ENCODE measurements at places on chromosomes 1 and 21.

DNA sequence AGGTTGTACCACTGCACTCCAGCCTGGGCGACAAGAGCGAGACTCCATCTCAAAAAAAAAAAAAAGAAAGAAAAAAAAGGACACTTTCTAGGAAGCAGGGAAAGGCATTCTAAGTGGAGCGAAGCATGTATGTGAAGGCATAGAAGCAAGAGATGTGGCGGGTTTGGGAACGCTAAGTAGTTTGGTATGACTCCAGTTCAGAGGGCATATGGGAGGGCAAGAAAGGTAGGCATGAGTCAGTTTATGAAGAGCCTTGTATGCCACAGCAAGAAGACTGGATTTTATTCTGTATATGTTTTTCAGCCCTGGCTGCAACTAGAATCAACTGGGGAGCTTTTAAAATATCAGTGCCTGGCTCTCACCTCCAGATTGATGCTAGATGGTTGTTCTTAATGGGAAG, 4.4 kb upstream of the ELOVL1 start:
- no peak overlapping the region for H3K4me3 ChIP-seq
- H3K36me3 ChIP-seq: no peaks in the 10 kb centered on the region
- peak overlapping the region; percentile 58 for H3K27ac ChIP-seq
- no peaks in the 10 kb centered on the region for H3K27me3 ChIP-seq

DNA sequence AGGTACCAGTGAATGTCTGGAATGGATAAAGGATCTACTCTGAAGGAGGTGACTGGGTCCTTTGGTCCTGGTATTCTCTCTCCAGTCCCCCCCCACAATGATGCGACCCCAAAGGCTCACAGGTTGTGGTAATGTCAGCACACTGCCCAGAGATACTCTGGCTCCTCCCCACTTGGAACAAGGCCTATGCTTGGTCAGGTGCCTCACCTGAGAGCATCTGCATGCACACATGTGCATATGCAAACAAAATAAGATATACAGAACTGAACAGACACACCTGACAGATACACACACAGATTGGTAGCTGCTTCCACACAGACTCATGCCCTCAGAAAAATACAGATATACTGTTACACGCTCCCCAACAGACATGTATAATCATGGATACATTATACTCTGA, 33.5 kb downstream of the DMAP1 start:
- H3K4me1 ChIP-seq: peaks cover 24% of the 10 kb centered on the region
- H3K27ac ChIP-seq: no peak overlapping the region
- no peaks in the 10 kb centered on the region for H3K27me3 ChIP-seq
- H3K4me3 ChIP-seq: no peak overlapping the region
- DNase-seq: no peak

DNA sequence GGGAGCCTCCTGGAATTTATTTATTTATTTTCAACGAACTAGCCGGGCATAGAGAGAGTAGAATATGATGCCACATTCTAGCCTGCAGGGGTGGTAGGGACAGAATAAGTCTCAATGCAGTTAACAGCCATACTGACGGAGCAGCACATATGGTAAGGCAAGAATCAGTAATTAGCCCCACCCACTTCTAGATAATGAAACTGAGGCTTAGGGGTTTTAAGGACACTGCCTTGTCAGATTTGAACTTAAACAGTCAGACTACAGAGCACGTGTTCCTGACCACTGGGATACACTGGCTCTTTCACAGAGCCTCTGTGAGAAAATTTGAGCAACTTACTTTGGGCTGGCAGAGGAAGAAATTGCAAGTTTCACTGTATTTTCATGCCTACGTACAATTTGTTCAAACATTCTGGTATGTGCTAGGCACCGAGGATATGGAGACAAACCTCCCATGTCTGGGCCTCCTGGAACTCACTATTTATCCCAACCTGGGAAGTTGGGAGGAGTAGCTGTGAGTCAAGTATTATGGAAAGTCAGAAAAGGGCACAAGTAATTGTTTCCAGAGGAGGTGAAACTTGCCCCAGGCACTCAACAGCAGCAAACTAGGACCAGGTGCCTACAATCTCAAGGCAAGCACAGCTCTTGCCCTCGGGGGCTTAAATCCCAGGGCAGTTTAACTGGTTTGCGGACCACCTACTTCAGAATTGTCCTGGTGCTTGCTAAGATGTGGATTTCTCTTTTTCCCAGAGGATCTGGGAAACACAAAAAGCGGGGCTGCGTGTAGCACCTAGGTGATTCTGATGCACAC, 1.6 kb upstream of the CLIC4 start:
- H3K4me1 ChIP-seq: peaks cover 60% of the 10 kb centered on the region
- H3K4me3 ChIP-seq: no peak overlapping the region
- peak overlapping the region; percentile 98 for H3K27ac ChIP-seq
- H3K36me3 ChIP-seq: no peaks in the 10 kb centered on the region

DNA sequence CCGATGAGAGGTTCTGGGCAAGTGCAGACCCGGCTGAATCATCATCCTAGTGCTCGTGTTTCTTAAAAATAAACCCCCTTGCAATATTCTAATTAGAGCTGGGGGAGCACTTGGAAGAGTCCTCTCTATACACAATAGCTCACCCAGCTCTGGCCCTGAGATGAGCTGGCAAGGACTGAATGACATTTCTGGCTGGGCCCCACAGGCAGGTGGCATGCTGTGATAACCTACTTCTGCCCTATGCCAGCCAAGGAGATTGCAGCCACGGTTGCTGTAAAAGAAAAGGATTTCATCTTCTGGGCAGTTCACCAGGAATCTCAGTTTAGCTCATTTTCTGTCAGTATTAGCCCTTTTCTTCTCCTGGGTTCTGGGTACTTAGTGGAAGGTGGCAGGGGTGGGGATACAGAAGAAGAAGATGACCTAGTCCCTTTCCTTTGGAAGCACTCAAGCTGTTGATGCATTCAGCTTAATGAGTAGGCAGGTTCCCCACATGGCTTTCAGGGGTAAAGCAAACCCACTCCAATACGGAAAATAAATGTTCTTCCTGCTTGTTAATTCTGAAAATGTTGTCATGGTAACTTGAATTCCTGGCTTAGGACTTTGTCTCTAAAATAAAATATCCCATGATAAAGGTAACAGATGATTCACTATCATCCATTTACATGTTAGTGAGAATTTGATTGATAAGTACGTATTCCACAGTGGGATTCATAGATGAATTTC, 32.2 kb downstream of the VASH2 start:
- H3K27ac ChIP-seq: no peak overlapping the region
- H3K4me1 ChIP-seq: peaks cover 36% of the 10 kb centered on the region
- no peak overlapping the region for H3K4me3 ChIP-seq
- no peak for DNase-seq

GRCh38 chr1:190416239-190416638, 61.4 kb downstream of the BRINP3 start:
- no peak overlapping the region for H3K27ac ChIP-seq
- no peak for DNase-seq
- H3K27me3 ChIP-seq: no peaks in the 10 kb centered on the region
- no peak overlapping the region for H3K4me3 ChIP-seq

DNA sequence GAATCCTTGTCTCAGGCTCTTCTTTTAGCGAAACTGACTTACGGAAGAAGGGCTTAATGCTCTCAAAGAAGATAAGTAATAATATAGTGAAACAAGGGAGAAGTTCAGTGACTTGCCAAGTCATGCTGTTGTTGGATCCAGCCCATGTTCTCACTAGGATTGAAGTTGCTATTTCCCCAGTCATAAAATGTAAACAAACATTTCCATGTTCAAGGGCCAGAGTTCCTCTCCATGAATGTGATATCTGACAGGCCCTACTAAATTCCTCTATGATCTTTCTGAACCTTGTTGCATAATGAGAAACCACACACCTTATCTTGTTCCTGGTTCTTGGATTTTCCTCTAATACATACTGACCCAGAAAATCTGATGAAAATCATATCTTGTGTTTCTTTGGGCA, 876.5 kb upstream of the B3GALT2 start:
- H3K27me3 ChIP-seq: no peaks in the 10 kb centered on the region
- H3K36me3 ChIP-seq: no peaks in the 10 kb centered on the region
- no peak for DNase-seq

DNA sequence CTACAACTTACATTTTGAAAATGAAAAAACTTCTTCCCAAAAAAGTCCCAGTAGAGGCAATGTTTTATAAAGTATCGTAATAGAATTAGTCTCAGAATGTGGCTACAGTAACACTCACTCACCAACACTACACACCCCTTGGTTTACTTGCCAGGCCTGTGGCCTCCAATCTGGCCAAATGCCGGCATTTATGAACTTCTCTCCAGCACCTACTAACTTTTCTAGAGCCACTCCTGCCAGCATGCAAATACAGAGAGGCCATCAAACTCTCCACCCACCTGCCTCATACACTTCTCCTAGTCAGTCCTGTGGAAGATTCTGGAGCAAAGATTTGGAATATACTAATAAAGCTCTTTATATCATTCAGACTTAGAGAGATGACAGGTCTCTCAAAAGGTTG, 32.3 kb downstream of the STPG1 start:
- no peak for DNase-seq
- peaks cover 13% of the 10 kb centered on the region for H3K4me1 ChIP-seq
- no peak overlapping the region for H3K4me3 ChIP-seq

- H3K36me3 ChIP-seq: no peaks in the 10 kb centered on the region
- no peaks in the 10 kb centered on the region for H3K4me1 ChIP-seq
- no peak for DNase-seq
These were observed 19.8 kb downstream of the SERINC2 start for GRCh38 chr1:31432592-31433395.

DNA sequence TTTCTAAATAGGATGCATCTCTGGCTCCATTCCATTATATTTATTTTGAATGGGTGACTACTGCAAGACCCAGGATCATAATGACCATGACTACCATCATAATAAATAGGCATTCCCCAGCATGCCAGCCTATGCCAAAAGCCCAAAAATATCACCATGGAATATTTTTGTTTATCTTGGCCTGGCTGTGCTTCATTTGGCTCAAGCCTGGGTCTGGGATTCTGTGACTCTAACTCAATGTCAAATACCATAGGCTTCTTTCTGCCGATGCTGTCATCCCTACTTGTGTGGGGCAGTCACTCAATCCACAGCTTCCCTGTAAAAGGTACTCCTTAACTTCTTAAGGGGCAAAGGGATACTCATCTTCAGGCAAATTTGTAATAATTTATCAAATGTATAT, 66.6 kb downstream of the DIRAS3 start:
- H3K27me3 ChIP-seq: no peaks in the 10 kb centered on the region
- no peak overlapping the region for H3K4me3 ChIP-seq
- no peak for DNase-seq
- peak overlapping the region; percentile 54 for H3K27ac ChIP-seq
- H3K36me3 ChIP-seq: no peaks in the 10 kb centered on the region

GRCh38 chr1:27864264-27864895, 8.0 kb upstream of the THEMIS2 start:
- DNase-seq: peak; percentile 21
- H3K4me1 ChIP-seq: peaks cover 12% of the 10 kb centered on the region
- H3K4me3 ChIP-seq: no peak overlapping the region
- H3K27me3 ChIP-seq: no peaks in the 10 kb centered on the region
- no peaks in the 10 kb centered on the region for H3K36me3 ChIP-seq

DNA sequence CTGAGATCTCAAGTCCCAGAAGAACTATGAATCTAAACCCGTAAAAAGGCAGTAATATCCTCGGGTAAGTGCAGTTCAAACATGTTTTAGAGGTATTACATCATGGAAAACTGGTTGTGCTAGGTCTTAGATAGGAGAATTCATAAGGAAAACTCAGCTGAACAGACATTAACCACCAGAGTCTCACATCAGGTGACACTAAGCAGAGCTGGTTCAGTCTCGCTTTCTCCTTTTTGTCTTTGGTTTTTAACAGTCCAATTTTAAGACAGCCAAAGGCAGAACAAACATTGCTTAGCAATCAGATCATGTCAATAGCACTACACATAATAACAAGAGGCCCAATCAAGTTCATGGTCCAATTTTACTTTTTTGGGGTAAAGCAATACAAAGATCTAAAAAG, 63.1 kb upstream of the MUTYH start:
- no peaks in the 10 kb centered on the region for H3K36me3 ChIP-seq
- DNase-seq: no peak
- H3K27me3 ChIP-seq: no peaks in the 10 kb centered on the region
- H3K4me1 ChIP-seq: no peaks in the 10 kb centered on the region
- no peak overlapping the region for H3K27ac ChIP-seq
- no peak overlapping the region for H3K4me3 ChIP-seq

DNA sequence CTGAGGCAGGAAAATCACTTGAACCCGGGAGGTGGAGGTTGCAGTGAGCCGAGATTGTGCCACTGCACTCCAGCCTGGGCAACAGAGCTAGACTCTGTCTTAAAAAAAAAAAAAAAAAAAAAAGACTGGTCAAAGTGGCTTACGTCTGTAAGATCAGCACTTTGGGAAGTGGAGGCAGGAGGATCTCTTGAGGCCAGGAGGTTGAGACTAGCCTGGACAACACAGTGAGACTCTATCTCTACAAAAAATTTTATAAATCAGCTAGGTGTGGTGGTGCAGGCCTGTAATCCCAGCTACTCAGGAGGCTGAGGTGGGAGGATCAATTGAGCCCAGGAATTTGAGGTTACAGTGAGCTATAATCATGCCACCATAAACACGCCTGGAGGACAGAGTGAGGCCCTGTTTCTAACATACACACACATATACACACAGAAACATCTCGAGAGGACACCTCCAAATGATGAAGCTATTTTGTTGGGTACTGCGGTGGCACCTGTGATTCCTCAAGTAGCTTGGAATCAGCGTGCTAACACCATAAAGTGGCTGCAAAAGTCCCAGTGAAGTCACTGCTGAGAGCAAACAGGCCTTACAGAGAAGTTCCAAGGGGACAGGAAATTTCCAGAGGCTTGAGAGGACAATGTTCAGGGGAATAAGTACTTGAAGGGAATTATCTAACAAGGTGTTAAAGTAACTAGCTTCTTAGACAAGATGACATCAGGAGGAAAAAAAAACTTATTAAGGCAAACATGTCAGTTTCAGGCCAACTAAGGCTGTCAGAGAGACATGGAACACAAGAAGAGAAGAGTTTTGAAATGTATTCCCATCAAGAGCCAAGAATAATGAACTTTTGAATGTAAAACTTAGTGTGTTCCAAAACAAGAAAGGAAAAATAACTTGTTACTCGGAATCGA, 1.3 kb downstream of the NADK start:
- peak overlapping the region; percentile 98 for H3K4me3 ChIP-seq
- peak overlapping the region; percentile 97 for H3K27ac ChIP-seq
- H3K27me3 ChIP-seq: no peaks in the 10 kb centered on the region
- no peak for DNase-seq

DNA sequence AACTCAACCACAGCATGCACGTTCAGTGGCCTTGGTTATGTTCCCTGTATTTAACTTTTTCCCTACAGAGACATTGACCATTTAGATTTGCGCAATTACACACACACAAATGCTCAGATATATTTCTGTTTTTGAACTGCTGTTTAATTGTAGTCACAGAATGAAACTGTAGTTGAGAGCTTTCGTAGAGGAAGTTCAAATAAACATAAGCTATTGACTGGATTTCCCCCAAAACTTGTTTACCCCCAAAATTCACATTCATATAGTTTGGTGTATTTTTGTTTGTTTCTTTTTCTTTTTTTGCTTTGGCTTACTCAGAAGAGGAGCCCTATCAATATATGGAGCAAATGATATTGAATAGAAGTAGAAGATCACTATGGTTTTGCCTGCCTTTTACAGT, 921.0 kb downstream of the ADGRL2 start:
- no peaks in the 10 kb centered on the region for H3K36me3 ChIP-seq
- no peak overlapping the region for H3K4me3 ChIP-seq
- no peak for DNase-seq
- no peak overlapping the region for H3K27ac ChIP-seq
- H3K27me3 ChIP-seq: no peaks in the 10 kb centered on the region

Data from left ventricle myocardium inferior (tissue), 1 donor.